Stimulated activated CD8-positive, alpha-beta memory T cell treated with anti-CD3 and anti-CD28 coated beads, Interleukin-4, amount 100 ng/mL, for 24 hours (primary cell): ENCODE measurements at places on chromosomes 3 and 15.
A peak's percentile ranks its signal among the peaks of the same experiment; 100 is the strongest.

DNA sequence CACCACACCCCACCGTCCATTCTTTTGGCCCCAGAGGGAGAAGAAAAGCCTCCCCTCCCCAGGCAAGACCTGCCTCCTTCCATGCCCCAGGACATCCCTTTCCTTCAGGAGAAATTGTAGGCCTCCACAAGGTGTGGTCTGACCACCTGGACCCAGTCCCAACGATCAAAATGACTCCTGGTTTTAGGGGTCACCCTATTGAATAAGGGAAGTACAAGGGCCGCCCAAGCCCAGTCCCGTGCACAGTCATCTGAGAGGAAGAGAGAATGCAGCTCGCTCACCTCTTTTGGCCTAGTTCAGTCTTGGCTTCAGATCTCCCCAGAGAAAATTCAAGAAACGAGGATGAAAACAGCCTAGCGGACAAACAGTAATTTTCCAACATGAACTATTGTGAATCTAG lies 249.1 kb downstream of the UACA start:
- DNase-seq = no peak

DNA sequence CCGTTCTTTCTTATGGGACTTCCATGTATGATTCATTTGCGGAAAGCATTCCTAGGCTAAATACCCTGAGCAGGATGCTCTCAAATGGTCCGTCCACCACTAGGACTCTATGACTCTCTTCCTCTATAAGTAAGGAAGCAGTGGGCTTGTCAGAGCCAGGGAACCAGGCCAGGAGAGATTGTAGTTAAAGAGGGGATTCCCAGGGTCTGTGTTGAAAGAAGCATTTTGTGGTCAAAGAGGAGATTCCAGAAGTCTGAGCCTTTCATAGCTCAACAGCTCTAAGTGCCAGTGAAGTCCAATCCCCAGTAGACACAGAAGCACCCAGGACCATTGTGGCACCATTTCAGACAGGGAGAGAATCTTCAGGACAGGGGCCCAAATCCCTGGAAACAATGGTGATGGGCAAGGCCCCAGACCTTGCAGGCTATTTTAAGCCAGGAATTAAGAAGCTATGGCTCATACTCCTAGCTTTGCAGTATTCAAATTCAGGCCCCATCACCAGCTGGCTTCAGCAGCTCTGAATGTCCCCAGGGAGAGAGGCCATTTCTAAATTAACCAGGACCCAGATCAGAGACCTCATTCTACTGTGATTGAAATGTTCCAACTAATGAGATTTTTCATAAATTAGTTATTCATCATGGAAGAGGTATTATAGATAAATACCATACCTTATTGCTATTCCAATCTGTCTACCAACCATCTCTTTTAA lies 81.7 kb downstream of the CD47 start:
- no peak for DNase-seq

DNA sequence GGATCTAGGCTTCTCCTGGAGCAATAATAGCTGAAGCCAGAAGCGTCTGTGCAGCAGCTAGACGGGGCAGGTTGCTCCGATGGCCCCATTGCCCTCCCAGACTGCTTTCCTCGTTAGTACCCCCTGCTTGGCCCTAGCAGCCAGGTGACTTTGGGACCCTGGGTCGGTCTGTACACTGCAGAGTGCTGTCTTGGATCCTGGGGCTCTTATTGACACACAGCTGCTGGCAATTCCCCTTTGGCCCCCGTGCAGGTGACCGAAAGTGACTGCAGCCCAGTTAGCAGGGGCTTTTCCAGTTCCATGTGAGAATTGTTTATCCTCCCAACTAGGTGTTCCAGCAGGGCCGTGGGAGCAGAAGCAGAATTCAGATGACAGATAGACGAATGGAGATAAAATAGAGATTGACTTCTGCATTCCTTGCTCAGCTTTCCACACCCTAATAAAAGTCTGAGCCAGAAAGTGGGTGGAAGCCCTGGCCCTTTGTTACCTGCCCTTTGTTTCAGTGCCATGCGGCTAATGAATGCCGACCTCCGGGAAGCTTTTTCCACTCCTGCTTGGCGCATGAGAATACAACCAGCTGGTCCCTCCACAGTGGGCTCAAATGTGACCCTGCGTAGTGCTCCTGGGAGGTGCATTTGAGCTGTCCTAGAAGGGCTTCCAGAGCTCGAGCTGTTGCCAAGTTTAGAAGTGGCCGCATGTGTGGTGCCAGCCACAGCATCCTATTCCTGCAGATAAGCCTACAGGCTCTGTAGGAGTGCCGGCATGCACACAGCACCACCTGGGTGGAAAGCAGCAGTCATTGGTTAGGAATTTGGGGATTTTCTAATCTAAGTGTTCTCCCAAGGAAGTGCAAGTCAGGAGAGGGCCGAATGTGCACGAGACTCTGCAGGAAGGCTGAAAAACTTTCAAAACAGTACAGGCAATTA lies 94.4 kb downstream of the SLCO3A1 start:
- DNase-seq = no peak

GRCh38 chr3:19295208-19295607 lies 146.9 kb downstream of the KCNH8 start:
- DNase-seq = no peak

- DNase-seq = no peak
Measured at GRCh38 chr3:71225951-71226564, 357.5 kb downstream of the FOXP1 start.

GRCh38 chr15:79066391-79067071 lies 24.0 kb downstream of the RASGRF1 start:
- no peak for DNase-seq

DNA sequence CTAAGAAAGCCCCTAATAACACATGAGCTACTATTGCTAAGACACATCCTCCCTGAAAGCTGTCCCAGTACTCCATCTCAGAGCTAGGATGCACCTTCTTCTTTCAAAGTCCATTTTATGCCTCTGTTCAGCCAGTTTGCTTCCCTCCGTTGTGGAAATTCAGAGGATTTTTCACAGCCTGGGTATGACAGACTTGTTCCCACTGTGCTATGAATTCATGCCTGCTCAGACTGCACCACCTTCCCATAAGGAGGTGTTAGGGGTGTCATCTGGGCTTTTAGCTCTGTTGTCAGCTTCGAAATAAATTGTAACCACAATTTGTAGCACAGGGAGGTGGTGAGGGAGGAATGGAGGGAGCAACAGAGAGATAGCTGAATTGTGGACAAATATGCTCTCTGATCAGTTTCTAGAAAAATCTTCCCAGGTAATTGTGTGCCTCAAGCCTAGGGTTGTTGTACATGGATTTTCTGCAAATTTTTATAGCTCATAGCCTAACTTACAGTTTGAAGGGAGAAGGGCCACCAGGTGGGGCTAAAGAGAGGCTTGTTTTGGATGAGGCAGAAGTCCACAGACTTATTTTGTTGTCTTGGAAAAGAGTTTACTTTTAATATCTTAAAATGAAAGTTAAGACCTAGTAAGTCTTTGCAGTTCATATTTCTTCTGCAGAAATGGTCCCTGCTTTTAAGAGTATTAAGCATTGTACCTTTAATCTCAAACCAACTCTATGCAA lies 462.0 kb downstream of the PDCD6IP start:
- DNase-seq = peak; percentile 6

DNA sequence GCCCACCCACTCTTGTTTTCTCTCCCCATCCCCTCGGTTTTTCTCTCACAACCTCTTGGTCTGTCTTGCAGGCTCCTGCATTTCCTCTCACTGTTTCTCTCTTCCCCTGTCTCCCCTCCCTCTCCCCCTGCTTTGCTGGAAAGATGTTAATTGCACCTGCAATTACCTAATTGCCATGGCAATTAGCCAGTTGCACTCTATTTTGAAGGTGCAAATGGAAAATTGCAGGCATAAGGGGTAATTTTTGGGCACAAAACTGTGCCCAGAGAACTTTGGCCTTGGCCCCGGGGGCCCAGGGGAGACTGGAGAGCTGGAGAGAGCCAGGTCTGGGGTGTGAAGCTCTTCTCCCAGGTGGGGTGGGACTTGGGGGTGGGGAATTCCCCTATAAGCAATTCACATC lies 164.5 kb upstream of the TLE3 start:
- no peak for DNase-seq

DNA sequence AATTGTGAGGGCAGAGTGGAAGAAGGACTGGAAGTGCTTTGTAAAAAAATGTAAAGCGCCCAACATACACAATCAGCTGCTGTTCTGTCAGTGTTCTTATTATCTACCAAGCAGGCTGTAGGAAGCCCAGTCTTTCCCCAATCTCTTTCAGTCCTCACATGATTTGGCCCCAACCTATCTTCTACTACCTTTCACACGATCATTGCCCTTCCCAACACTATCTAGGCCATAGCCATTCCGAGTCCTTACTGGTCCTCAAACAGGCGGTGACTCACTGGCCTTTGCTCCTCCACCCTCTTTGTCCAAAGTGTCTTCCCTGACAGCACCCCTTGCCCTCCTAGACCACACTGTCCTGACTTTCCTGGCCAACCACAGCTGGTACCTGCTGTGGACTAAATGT lies 861 bp upstream of the RFT1 start:
- no peak for DNase-seq

DNA sequence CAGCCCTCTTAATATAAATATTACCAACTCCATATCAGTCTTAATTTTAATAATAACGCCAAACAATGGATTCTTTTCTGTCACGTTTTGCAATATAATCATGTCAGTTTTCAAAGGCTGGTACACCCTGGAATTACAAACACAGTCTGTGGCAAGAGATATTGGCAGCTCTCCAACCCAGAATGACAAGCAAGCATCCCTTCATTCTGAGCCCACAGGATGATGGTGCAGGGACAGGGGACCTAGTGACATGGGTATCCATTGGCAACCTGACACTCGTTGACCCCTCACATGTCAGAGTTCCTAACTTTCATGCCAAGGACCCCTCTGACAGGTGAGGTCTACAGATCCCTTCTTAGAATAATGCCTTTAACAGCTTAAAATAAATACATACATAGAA lies 154.5 kb upstream of the TSC22D2 start:
- DNase-seq = no peak

DNA sequence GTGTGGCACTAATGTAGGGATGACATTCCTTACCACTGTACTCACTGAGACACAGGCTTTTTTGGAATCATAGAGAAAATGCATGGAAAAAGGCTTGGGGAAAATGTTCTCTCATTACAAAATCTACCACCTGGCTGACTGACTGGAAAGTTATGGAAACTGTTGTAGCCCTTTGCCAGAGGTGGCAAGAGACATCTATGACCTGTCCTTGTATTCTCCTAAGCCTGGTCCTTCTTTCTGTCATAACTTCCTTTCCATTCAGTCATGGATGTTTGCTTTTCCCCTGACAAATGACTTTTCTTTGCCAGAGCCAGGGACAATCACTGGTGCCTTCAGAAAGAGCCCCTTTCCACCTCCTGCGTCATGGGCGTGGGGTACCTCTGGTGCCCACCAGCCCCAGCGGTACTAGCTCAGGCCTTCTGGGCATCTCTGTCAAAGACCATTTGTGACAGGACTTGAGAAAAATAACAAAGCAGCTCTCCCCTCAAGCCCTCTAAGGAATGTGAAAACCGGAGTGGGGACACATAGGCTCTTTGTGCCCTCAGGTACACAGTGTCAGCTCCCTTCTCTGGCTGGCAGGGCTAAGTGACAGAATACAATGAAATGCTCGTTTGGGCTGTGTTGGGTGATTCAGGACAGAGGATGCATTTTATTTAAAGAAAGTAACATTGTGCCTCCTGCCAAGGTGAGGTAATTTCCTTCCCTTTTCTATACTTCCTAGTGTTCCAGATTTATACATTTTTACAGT lies 381.1 kb upstream of the RASGRP1 start:
- no peak for DNase-seq

DNA sequence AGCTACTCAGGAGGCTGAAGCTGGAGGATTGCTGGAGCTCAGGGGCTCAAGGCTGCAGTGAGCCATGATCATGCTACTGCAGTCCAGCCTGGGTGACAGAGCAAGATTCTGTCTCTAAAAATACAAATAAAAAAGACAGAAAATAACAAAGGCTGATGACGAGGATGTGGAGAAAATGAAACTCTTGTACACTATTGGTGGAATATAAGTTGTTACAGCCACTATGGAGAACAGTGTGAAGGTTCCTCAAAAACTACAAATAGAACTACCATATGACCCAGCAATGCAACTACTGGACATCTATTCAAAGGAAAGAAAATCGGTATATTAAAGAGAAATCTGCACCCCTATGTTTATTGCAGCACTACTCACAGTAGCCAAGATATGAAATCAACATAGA lies 526.7 kb upstream of the NAALADL2 start:
- DNase-seq = no peak

GRCh38 chr15:68010361-68011153 lies 43.6 kb upstream of the PIAS1 start:
- DNase-seq = no peak

GRCh38 chr3:127066635-127067034 lies 83.7 kb downstream of the PLXNA1 start:
- DNase-seq = no peak

GRCh38 chr3:8509961-8510360 lies 8.3 kb downstream of the LMCD1 start:
- no peak for DNase-seq

DNA sequence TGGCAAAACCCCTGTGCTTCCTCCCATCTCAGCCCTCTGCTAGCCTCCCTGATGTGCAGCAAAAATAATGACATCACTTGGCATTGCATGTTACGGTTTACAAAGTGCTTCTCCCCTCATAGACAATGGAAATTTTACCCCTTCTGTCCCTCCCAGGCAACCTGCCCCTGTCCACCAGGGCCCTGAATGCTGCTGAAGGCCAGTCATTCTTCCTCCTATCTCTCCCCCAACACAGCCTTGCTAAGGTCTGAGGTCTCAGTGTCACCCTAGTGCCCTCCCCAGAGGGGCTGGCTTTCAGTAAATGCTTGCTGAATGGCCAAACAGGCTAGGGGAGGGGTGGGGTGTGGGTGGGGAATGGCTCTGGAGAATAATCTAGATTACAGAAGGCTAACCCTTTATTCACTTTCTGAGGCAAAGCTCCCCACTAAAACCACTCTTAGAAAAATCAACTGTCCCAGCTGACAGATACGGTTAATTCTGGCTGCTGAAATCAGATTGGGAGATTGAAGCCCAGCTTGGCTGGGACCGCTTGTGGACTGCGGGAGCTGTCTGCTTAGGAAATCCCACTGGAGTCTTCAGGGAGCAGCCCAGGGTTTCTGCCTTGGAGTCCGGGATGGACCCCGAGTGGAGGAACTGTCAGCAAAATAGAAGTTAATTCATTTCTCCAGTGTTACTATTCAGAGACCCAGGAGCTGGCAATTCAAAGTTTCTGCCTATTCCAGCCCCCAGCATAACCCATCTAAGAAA lies 22.9 kb downstream of the ANP32A start:
- no peak for DNase-seq

GRCh38 chr3:97979610-97980009 lies 7.4 kb upstream of the RIOX2 start:
- no peak for DNase-seq
